Pancreas (tissue), 10 donors: ENCODE measurements at places on chromosomes 7 and 10. TPM values are rescaled to one million over a fixed set of nuclear protein-coding genes. Genes with fewer than 3 reads are reported as not detected.

The SHTN1 gene
- 31.6 TPM for total RNA-seq

The STYXL1 gene
- total RNA-seq, result 13.3 TPM

The ARHGEF35 gene
- 7.5 TPM for total RNA-seq

The PLOD3 gene
- total RNA-seq, result 37.1 TPM

The ANKRD2 gene
- 0.56 TPM for total RNA-seq

GRCh38 chr10:14954001-14954770 is at the start of gene DCLRE1C:
DCLRE1C (minus strand) TSS chr10:14954096; CDS start chr10:14954010, 86 bp downstream.
- DNase-seq, result peak; percentile 94
- H3K4me1 ChIP-seq, result peaks cover 18% of the 10 kb centered on the region
- H3K27ac ChIP-seq, result peak within 1 kb of the TSS; percentile 74
- H3K4me3 ChIP-seq, result peak within 1 kb of the TSS; percentile 57
- no peaks in the 10 kb centered on the region for H3K27me3 ChIP-seq

- no peak for DNase-seq
- no peaks in the 10 kb centered on the region for H3K27me3 ChIP-seq
- H3K4me1 ChIP-seq, result no peaks in the 10 kb centered on the region
- no peak overlapping the region for H3K27ac ChIP-seq
Observed at GRCh38 chr10:33680036-33680435, 345.6 kb upstream of the NRP1 start.

GRCh38 chr10:89138755-89139490 is 68.2 kb downstream of the CH25H start:
- DNase-seq, result no peak
- no peaks in the 10 kb centered on the region for H3K4me1 ChIP-seq
- no peaks in the 10 kb centered on the region for H3K36me3 ChIP-seq
- H3K27ac ChIP-seq, result no peak overlapping the region
- no peak overlapping the region for H3K4me3 ChIP-seq

- no peaks in the 10 kb centered on the region for H3K4me1 ChIP-seq
- no peak for DNase-seq
- H3K4me3 ChIP-seq, result no peak overlapping the region
- H3K36me3 ChIP-seq, result no peaks in the 10 kb centered on the region
- no peaks in the 10 kb centered on the region for H3K27me3 ChIP-seq
Observed at GRCh38 chr10:124366343-124366742, 52.4 kb downstream of the OAT start.

DNA sequence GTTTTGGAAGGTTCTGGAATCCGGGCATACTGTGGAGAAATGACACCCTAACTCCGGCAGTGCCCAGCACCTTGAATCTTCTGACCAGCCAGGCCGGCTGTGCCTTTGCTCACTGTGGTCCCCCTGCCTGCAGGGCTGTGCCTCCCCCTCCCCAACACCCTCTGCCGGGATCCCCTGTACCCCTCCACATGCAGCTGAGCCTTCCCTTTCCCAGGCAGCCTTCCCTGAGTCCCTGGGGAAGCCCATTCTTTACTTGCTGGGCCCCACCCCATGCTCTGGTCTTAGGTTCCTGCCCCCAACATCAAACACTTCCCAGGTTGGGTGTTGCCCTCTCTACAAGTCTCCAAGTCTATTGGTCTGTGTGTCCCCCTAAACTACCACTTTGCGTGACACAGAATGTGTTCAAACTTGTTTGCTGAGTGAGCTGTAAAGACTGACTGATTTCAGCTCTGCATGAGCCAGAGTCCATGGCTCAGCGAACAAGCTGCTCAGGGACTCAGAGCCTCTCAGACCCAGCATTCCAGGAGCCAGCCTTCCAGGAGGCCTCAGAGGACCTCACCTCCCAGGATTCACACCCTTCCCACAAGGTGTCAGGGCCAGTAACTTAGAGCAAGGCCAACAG is 31.6 kb downstream of the CALML5 start:
- H3K4me3 ChIP-seq, result no peak overlapping the region
- peaks cover 10% of the 10 kb centered on the region for H3K4me1 ChIP-seq
- no peaks in the 10 kb centered on the region for H3K27me3 ChIP-seq
- H3K36me3 ChIP-seq, result no peaks in the 10 kb centered on the region
- no peak for DNase-seq

GRCh38 chr10:122147663-122148062 is 123.4 kb upstream of the BTBD16 start:
- H3K27ac ChIP-seq, result no peak overlapping the region
- no peak for DNase-seq
- no peaks in the 10 kb centered on the region for H3K36me3 ChIP-seq
- H3K27me3 ChIP-seq, result no peaks in the 10 kb centered on the region
- H3K4me3 ChIP-seq, result no peak overlapping the region
- H3K4me1 ChIP-seq, result peaks cover 9% of the 10 kb centered on the region

DNA sequence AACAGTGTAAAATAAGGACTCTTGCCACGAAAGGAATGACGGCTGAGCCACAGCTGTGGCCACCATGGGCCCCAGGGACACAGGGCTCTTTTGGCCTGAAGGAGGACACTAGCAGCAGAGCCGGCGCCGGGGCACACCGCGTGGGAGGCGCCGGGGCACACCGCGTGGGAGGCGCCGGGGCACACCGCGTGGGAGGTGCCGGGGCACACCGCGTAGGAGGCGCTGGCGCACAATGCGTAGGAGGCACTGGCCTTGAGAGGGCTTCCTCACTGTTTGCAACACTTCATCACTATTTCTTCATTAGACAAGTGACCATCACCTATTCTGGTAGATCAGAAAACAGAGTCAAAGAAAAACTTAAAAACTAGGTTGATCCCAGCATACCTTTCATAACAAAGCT is 23.4 kb downstream of the ESYT2 start:
- H3K27me3 ChIP-seq, result no peaks in the 10 kb centered on the region
- H3K27ac ChIP-seq, result no peak overlapping the region
- no peaks in the 10 kb centered on the region for H3K36me3 ChIP-seq
- no peak overlapping the region for H3K4me3 ChIP-seq
- H3K4me1 ChIP-seq, result peaks cover 1% of the 10 kb centered on the region

DNA sequence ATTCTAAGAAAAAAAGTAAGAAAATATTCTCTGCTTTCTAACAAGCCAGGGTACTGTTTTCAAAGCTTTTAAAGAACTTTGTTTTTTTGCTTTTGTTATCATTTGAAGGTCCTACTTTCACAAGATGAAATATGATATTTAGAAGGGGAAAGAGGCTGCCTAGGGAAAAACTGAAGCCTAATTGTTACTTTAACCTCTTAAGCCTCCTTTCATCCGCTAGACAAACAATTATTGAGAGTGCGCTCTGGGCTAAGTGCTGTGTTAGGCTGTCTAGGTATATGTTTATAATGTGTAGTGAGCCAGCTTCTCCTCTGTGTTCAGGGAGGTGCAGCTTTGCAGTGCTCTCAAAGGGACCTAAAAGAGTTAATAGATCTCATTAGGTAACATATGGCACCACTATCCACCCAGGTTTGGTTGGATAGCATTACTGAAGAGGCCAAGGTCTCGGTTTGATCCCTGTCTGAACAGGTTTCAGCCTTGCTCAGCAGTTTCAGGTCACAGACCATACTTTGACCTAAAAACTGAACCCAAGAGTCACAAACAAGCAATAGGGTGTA is 17.9 kb downstream of the PDK4 start:
- H3K27ac ChIP-seq, result no peak overlapping the region
- H3K4me3 ChIP-seq, result no peak overlapping the region
- no peaks in the 10 kb centered on the region for H3K27me3 ChIP-seq

GRCh38 chr10:653991-654646 is 35.3 kb downstream of the DIP2C start:
- no peak overlapping the region for H3K4me3 ChIP-seq
- H3K27ac ChIP-seq, result peak overlapping the region; percentile 29
- H3K36me3 ChIP-seq, result no peaks in the 10 kb centered on the region
- DNase-seq, result no peak

DNA sequence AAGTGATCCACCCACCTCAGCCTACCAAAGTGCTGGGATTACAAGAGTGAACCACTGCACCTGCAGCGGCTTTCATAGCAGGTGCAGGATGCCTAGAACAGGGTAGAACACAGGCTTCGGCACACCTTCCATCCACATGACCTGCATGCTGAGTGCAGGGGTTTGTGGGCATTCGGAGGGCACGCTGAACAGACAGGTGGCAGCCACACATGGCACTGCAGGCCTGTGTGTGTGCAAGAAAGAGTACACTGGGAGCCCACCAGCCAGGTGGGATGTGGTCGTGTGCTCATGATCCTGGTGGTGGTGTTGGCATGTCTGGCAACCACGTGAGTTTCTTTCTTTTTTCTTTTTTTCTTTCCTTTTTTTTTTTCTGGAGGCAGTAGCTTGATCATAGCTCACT is 38.4 kb downstream of the GRID2IP start:
- H3K27ac ChIP-seq, result no peak overlapping the region
- H3K36me3 ChIP-seq, result no peaks in the 10 kb centered on the region
- H3K27me3 ChIP-seq, result no peaks in the 10 kb centered on the region
- no peak overlapping the region for H3K4me3 ChIP-seq
- no peak for DNase-seq
- no peaks in the 10 kb centered on the region for H3K4me1 ChIP-seq
